ENCODE measurements at places on chromosomes 5 and 9. TPM values are rescaled to one million over a fixed set of nuclear protein-coding genes. Genes with fewer than 3 reads are reported as not detected.

The WDR31 gene
- total RNA-seq = 2.9 TPM

The WNK2 gene
- total RNA-seq = 0.29 TPM

The TMEM141 gene
- total RNA-seq = 56.0 TPM

The FOXD1 gene
- 46.4 TPM for total RNA-seq

The TXNDC15 gene
- 66.0 TPM for total RNA-seq

The CCDC112 gene
- total RNA-seq = 10.3 TPM

The ANKRD31 gene
- total RNA-seq = 0.56 TPM

The OLFML2A gene
- 0.25 TPM for total RNA-seq

The KCNV2 gene
- not detected for total RNA-seq

The SLIT3 gene
- 0.34 TPM for total RNA-seq

The NKD2 gene
- 0.32 TPM for total RNA-seq

The PCDHA5 gene
- total RNA-seq = 0.22 TPM

The CAST gene
- 351 TPM for total RNA-seq

The GRIN3A gene
- total RNA-seq = not detected

The SLU7 gene
- 64.6 TPM for total RNA-seq

The CTSV gene
- total RNA-seq = 1.9 TPM

The C9orf43 gene
- total RNA-seq = 1.1 TPM

The SAPCD2 gene
- total RNA-seq = 15.7 TPM

The CD72 gene
- 1.8 TPM for total RNA-seq

The RFX3 gene
- 9.2 TPM for total RNA-seq
